Natural killer cell treated with Interleukin-12 subunit alpha and Interleukin-12 subunit beta and Interleukin-15 and Interleukin-18, amount 100 ng/mL, for 72 hours (primary cell): ENCODE measurements at places on chromosomes 1 and 21. TPM values are rescaled to one million over a fixed set of nuclear protein-coding genes. Genes with fewer than 3 reads are reported as not detected.

GRCh38 chr1:147245586-147246021 lies 3.1 kb downstream of the CHD1L start:
- DNase-seq = no peak

Gene LRRC39
- 0.50 TPM for total RNA-seq

Gene OLFM3
- total RNA-seq = not detected

DNA sequence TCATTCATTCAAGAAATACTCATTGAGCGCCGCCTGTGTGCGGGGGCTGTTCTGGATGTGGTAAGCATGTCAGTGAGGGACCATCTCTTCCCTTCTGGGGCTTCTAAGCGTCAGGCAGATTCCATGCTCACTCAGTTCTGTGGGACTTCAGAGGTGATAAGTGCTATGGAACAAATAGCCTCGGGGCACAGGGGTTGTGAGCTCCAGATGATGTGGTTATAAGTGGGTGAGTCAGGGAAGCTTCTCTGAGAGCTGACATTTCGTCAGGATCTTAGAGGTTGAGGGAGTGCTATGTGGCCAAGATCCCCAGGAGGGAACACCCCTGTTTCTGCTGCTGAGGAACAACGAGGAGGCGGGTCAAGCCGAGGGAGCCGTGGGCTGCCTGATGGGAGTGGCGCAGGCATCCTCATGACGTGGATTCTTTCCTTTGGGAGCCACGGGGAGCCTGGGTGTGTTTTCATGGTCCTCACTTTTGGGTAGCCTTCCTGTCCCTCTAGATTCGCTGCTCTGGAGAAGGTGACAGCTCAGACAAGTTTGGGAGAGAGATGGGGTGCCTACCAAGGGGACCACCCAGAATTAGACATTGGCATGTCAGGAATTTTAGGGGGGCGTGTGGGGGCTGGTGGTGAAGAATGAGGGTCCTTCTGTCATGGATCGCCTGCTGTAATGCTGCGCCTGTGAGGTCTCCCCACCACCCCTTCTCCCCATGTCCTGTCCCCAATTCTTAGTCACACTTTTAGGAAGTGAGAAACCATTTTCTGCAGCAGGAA lies 38.5 kb downstream of the HUNK start:
- DNase-seq = no peak

DNA sequence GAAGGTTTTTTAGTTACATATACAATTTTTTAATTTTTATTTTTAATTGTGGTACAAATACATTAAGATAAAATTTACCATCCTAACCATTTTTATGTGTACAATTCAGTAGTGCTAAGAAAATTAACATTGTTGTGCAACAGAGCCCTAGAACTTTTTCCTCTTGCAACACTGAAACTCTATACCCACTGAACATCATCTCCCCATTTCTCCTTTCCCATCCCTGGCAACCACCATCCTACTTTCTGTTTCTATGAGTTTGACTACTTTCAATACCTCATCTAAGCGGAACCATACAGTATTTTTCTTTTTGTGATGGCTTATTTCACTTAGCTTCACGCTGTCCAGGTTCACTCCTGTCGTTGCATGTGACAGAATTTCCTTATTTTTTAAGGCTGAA lies 54.1 kb downstream of the PALMD start:
- no peak for DNase-seq

Gene S100A7A
- total RNA-seq = not detected

Gene DCST2
- 0.57 TPM for total RNA-seq

- no peak for DNase-seq
These were observed 32.7 kb downstream of the OR13G1 start for GRCh38 chr1:247646867-247647266.

GRCh38 chr1:199242147-199242546 lies 603.3 kb downstream of the PTPRC start:
- DNase-seq = no peak

DNA sequence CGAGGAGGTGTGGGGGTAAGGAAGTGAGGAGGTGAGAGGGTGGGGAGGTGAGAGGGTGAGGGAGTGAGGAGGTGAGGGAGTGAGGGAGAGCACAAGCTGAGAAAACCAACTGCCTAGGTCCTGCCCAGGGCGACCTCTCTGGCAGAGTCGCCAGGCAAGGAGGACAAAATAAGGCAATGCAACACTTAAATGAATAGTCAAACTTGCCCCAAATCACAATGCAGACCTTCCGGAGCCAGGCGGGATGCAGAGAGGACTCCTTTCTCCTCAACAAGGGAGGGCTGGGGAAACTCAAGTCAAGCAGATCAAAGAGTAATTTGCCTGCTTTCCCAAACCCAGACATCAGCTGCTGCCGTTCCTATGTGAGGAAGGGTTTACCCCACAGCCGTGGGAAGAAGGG lies 86.0 kb downstream of the CCDC185 start:
- no peak for DNase-seq

Gene FMN2
- total RNA-seq = not detected

Gene GPR37L1
- total RNA-seq = not detected

DNA sequence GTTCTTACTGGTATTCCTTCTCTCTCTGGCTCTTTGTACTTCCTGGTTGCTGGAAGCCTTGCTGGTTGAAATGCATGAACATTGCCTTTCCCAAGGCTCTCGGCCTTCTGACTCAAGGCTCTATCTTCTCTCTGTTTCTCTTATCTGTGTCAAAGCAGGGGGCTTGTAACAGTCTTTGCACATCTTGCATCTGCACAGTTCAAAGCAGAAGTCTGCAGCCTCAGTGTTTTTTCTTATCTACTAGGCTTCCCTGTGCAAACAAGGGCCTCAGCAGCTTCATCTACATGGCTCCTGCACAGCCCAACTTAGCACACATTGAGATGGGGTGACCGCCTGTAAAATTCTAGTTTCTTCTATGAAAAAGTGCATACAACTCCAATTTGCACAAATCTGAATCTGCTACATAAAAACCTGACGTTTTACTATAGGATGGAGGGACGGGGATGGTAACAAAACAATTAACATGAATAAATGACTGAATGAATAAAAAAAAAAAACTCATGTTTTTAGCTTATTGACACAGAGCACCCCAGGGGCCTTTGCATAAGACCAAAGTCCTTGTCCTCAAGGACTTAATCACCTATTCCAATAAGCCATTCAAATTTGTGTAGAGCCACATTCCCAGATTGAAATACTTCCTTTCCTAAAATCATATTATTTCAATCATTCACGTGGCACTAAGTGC lies 458.3 kb downstream of the LMO4 start:
- DNase-seq = no peak

Gene KCNQ4
- 0.24 TPM for total RNA-seq

DNA sequence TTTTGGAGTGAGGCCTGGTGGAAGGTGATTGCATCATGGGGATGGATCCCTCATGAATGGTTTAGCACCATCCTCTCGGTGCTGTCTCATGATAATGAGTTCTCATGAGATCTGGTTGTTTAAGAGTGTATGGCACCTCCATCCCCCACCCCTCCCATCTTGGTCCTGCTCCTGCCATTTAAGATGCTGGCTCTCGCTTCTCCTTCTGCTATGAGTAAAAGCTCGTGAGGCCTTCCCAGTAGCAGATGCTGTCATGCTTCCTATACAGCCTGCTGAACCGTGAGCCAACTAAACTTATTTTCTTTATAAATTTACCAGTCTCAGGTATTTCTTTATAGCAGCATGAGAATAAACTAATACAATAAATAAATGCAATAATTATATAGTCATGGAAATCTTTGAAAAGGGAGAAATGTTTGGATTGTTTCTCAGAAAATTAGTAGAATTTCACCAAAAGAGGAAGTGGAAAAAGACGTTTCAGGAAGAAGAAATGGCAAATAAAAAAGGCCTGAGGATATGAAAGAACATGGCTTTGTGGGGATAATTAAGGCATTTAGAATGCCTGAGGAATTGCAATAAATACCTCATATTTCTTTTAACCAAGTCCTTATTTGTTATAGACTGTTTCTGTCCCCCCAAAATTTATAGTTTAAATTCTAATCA lies 451.2 kb upstream of the ADGRL4 start:
- DNase-seq = no peak

- DNase-seq = no peak
These were observed 9.3 kb upstream of the MMEL1 start for GRCh38 chr1:2642131-2642559.

Gene RGS4
- total RNA-seq = not detected

Gene BLACAT1
- total RNA-seq = not detected
